Erythroblast (primary cell): ENCODE measurements at places on chromosomes 6 and 20.
A peak's percentile ranks its signal among the peaks of the same experiment; 100 is the strongest.

DNA sequence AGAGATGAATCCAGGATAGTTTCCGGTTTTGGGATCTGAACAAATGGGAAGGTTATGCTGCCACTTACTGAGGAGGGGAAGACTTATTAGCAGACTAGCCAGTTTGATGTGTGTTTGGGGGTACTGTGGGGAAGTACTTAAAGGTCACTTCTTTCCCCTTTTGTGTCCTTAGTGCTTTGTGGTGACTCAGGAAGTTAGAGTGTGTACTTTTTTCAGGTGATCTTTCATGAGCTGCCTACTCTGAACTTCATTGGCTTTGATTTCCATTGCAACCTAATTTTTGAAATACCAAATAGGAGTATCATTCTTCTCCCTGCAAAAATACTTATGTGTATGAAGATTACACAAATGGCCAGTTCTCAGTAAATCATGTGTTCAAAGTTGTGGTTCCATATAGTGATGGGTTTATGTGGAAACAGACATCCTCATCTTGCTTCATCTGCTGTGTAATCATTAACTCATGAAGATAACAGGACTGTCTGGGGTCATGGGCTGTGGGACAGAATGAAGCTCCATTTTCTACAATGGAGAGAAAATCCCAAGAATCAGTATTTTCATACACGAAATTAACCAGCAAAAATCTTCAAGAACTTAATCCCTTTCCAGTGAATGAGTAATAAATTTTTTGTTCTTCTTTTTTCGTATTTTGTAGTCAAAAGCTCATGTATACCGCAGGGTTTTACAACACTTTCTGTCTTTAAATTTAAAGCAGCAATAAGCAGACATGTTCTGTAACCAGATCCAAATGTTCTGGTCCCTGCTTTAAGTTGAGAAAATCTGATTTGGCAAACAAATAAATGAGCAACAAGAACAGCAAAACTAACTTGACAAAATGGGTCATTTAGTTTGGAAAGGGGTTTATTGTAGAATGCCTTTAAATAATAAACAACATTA, 272.2 kb upstream of the FLRT3 start:
- DNase-seq, result no peak

GRCh38 chr20:64179805-64180204, 15.6 kb downstream of the MYT1 start:
- DNase-seq, result no peak

GRCh38 chr6:131052181-131052580, 10.9 kb downstream of the EPB41L2 start:
- no peak for DNase-seq

DNA sequence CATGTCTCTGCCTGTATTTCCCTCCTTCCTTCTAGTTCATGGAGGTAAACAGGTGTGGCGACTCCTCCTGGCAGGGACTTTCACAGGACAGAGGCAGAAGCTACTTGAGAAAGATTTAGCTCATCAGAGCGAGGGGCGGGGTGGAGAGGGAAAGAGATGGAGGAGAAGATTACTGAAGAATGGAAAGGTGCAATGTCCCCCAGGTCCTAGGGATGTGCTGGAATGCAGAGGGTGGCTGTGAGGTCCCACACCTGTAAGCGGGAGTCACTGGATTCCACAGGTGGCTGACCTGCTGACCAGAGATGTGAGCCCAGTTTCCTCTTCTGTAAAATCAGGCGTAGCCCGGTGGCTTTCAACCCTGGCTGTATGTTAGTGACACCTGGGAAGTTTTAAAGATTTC, 199.2 kb upstream of the SULF2 start:
- DNase-seq, result no peak

- no peak for DNase-seq
Measured at GRCh38 chr6:68559070-68559469, 76.0 kb upstream of the ADGRB3 start.

DNA sequence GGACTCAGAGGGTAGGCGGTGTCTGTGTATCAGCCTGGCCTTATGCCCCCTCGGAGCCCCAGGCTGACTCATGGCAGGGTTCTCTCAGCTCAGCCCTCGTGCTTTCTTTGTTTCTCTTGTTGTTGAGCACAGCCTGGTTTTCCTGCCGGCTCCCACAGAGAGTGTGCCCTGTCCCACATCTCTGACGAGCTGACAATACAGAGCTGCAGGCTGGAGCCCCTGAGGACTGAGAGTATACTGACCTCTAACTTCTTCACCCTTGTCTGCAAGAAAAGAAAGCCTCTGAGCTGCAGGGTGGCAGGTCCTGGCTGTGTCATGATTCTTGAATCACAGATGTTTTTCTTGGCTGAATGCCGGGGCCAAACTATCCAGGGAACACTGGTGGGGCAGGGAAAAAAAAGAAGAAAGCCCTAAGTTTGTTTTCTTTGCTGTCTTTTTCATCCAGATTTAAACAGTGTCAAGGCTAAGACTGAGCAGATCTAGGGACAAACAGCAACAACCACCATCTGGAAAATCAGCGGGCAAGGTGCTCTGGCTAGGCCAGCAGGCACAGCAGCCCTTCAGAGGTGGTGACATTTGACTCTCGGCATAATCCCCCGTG, 63.3 kb upstream of the ZNF133 start:
- DNase-seq, result no peak

GRCh38 chr6:11679099-11679498, 99.5 kb downstream of the ADTRP start:
- no peak for DNase-seq

DNA sequence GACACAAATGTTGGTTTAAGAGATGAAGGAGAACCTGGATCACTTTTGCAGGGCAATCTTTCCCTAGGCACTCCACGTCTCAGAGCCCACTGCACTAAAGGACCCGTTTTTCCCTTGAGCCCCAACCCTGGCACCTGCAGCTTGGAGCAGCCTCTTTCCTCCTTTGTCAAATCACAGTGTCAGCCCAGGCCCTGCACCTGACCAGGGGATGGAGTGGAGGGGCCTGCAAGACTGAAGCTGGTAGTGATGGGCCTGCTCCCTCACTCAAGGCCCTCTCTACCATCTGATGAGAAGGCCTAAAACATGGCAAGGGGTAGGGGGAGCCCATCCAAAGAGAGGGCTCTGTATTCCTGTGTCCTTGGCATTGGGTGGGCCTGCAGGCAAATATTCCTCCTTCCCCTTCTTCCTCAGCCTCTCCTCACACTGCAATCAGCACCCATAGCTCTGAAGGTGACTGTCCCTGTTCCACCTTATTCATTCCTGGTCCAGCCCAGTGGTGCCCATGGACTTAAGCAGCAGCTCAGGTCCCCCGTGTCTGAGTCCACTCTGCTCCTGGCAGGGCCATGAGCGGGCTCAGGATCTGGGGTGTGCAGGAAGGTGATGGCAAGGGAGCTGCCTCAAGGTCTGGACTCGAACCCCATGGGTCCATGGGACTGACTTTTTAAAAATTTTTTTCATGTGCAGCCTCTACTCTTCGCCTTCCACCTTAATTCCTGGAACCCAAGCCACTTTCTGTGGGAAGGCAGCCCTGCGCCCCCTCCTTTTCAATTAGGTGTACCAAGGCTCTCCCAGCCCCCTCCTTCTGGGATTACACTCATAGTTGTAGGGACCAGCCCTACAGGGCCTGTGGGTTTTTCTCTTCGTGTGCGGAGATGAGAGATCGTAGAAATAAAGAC, 6.7 kb downstream of the RAET1G start:
- DNase-seq, result no peak

GRCh38 chr6:93496548-93496947, 77.2 kb upstream of the EPHA7 start:
- DNase-seq, result no peak

- no peak for DNase-seq
Measured at GRCh38 chr6:31272836-31273626, 1.1 kb upstream of the HLA-C start.

- no peak for DNase-seq
Measured at GRCh38 chr6:149097794-149098193, 219.7 kb upstream of the TAB2 start.

DNA sequence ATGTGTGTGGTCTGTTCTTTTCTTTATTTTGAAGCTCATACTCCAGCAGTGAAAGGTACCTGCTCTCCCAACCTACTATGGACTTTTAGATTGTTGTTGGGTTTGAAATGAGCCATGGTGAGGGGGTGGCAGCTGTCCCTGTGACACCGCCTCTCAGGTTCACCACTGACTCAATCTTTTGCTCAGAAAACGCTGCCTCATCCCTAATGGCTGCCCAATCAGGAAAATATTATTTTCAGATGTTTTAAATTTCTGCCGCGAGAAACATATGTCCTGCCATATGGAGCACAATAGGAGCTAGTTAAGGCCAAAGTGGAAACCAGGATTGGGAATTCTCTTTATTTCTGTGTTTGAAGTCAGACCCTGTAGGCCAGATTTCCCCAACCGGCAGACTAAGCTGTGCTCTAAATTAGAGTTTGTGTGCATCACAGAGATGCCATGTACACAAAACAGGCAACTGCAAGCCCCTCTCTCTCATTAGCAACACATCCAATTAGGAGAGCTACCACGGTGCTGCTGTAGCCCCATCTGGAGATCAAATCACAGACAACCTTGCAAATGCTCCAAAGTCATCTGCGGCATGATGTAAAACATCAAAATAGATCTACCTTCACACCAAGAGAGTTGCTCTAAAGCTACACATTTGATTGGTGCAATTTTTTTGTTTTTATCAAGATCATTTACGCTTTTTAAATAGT, 144.1 kb upstream of the BACH2 start:
- DNase-seq, result no peak

GRCh38 chr20:25178563-25179438, 16.7 kb upstream of the ENTPD6 start:
- DNase-seq, result peak; percentile 51

DNA sequence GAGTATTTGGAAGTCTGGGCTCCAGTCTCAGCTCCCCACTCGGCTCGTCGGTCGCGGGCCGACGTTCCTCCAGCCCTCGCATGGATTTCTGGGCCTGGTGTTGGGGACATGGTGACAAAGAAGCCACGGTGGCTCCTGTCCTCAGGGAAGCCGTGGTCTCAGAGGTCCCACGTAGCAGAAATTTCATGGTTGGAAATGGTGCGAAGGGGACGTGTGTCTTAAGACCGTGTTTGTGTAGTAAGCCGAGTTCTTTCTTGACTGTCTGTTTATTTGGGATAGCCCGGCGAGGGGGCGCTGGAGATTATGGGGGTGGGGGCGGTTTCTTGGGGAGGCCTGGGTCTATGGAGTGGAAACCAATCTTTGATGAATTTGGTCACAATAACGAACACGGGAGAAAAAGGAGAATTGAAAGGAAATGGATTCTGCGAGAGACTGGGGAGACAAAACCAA, 23.5 kb upstream of the MAP3K7 start:
- DNase-seq, result peak; percentile 18

- DNase-seq, result no peak
Measured at GRCh38 chr6:82257088-82257774, 9.7 kb upstream of the IBTK start.
